B cell (primary cell): ENCODE measurements at places on chromosomes 2 and 18. TPM values are rescaled to one million over a fixed set of nuclear protein-coding genes. Genes with fewer than 3 reads are reported as not detected.

GRCh38 chr18:58851856-58852255 lies 12.8 kb upstream of the ZNF532 start:
- H3K36me3 ChIP-seq, result no peaks in the 10 kb centered on the region
- H3K4me3 ChIP-seq, result no peak overlapping the region
- peaks cover 12% of the 10 kb centered on the region for H3K4me1 ChIP-seq
- no peak for DNase-seq
- H3K27ac ChIP-seq, result no peak overlapping the region
- H3K27me3 ChIP-seq, result peaks cover 19% of the 10 kb centered on the region

- H3K27ac ChIP-seq, result no peak overlapping the region
- H3K4me1 ChIP-seq, result no peaks in the 10 kb centered on the region
- no peak for DNase-seq
- H3K36me3 ChIP-seq, result no peaks in the 10 kb centered on the region
- H3K4me3 ChIP-seq, result no peak overlapping the region
Observed at GRCh38 chr2:241895712-241896641, 26.4 kb downstream of the RTP5 start.

- H3K4me1 ChIP-seq, result no peaks in the 10 kb centered on the region
- DNase-seq, result no peak
- H3K27ac ChIP-seq, result no peak overlapping the region
- H3K4me3 ChIP-seq, result no peak overlapping the region
Observed at GRCh38 chr18:32358075-32358474, 112.6 kb downstream of the GAREM1 start.

GRCh38 chr18:70578480-70578879 lies 289.6 kb downstream of the SOCS6 start:
- no peaks in the 10 kb centered on the region for H3K36me3 ChIP-seq
- no peaks in the 10 kb centered on the region for H3K4me1 ChIP-seq
- no peaks in the 10 kb centered on the region for H3K27me3 ChIP-seq
- no peak for DNase-seq
- no peak overlapping the region for H3K4me3 ChIP-seq

ABCB11 gene
- total RNA-seq, result not detected in 2 replicates

- no peaks in the 10 kb centered on the region for H3K4me1 ChIP-seq
- DNase-seq, result no peak
- no peak overlapping the region for H3K27ac ChIP-seq
- H3K36me3 ChIP-seq, result peaks cover 2% of the 10 kb centered on the region
- no peak overlapping the region for H3K4me3 ChIP-seq
- no peaks in the 10 kb centered on the region for H3K27me3 ChIP-seq
Observed at GRCh38 chr2:171837736-171838135, 56.3 kb downstream of the SLC25A12 start.

GRCh38 chr2:67130531-67131256 lies 266.4 kb upstream of the ETAA1 start:
- no peaks in the 10 kb centered on the region for H3K27me3 ChIP-seq
- H3K36me3 ChIP-seq, result no peaks in the 10 kb centered on the region
- DNase-seq, result no peak
- no peaks in the 10 kb centered on the region for H3K4me1 ChIP-seq
- H3K4me3 ChIP-seq, result no peak overlapping the region

DNA sequence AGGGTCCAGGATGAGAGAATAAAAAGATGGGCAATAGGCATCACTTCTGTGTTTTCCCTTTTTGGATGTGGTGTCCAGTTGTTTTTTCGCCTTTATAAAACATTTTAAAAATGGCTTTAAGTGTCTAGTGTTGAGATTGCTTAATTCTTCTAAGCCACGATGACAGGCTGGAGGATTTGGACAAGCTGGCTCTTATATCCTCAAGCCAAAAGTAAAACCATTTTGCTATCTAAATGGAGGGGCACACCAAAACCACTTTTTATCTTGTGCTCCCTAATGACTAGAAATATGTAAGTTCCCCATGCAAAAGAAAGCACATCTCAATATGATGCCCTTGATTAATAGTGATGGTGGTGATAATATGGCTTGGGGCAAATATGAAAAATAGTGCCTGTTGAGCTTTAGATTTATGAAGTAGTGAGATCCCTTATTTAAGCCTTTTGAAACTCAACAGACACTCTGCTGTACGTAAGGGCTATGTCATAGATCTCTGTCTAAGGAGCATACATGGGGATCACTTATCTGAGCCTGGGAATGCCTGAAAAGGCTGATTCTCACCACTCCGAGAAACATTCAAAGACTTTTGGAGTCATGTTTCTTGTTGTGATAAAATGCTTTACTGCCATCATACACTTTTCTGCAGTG lies 185.5 kb downstream of the KCNS3 start:
- H3K27ac ChIP-seq, result no peak overlapping the region
- no peaks in the 10 kb centered on the region for H3K4me1 ChIP-seq
- DNase-seq, result no peak
- no peak overlapping the region for H3K4me3 ChIP-seq
- H3K36me3 ChIP-seq, result no peaks in the 10 kb centered on the region
- H3K27me3 ChIP-seq, result no peaks in the 10 kb centered on the region

DNA sequence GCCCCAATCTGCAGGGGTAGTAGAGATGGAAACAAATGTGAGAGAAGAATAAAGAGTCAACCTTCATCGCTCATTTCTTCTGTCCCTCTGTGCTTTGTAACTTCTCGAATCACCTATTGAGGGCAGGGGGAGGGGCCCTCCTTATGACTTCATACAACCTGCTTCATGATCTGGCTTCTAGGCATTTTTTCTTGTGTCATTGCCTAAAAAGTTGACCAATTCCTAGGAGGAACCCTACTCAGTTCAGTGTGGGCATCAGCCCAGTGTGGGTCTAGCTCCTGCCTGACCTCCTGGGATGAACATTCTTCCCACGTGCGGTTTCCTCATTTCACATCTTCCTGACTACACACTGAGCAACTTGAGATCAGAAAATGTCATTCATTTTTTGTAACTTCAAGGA lies 46.3 kb upstream of the CREB1 start:
- H3K27ac ChIP-seq, result no peak overlapping the region
- no peak for DNase-seq
- H3K4me3 ChIP-seq, result no peak overlapping the region
- H3K27me3 ChIP-seq, result no peaks in the 10 kb centered on the region
- H3K4me1 ChIP-seq, result peaks cover 19% of the 10 kb centered on the region

MORN2 gene
- total RNA-seq, result 2.3 and 3.9 TPM in 2 replicates

DNA sequence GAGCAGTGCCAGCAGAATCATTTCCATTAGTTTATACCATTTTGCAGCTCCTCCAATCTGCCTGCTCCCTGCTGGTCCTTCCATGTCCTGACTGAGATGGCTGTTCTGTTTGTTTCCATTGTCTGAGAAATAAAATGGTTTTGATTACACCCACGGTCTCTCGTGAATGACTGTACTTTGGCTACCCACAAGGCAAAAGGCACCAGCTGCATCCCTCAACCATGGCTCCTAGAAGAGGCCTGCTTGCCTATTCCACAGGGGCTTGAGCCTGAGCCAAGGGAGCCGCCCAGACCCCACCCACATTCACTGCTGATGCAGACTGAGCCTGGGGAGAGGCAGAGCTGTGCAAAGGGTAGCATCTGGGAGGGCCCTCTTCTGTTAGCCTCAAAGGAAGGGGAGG lies 31.2 kb downstream of the MARCHF4 start:
- peaks cover 7% of the 10 kb centered on the region for H3K27me3 ChIP-seq
- no peaks in the 10 kb centered on the region for H3K36me3 ChIP-seq
- no peak for DNase-seq
- no peak overlapping the region for H3K27ac ChIP-seq

CRYBA2 gene
- total RNA-seq, result not detected in 2 replicates

GRCh38 chr2:238845583-238846377 lies 2.1 kb upstream of the TWIST2 start:
- H3K27me3 ChIP-seq, result peaks cover 37% of the 10 kb centered on the region
- H3K27ac ChIP-seq, result no peak overlapping the region
- no peaks in the 10 kb centered on the region for H3K4me1 ChIP-seq
- H3K36me3 ChIP-seq, result no peaks in the 10 kb centered on the region
- no peak for DNase-seq

GRCh38 chr2:152875701-152876695 lies 157.6 kb downstream of the ARL6IP6 start:
- no peak overlapping the region for H3K27ac ChIP-seq
- no peak overlapping the region for H3K4me3 ChIP-seq
- H3K36me3 ChIP-seq, result no peaks in the 10 kb centered on the region
- no peak for DNase-seq

ASB18 gene
- not detected in 2 replicates for total RNA-seq

GRCh38 chr2:75007819-75008218 lies 49.4 kb downstream of the POLE4 start:
- no peak overlapping the region for H3K4me3 ChIP-seq
- no peaks in the 10 kb centered on the region for H3K27me3 ChIP-seq
- no peaks in the 10 kb centered on the region for H3K36me3 ChIP-seq
- H3K27ac ChIP-seq, result no peak overlapping the region
- no peak for DNase-seq
- no peaks in the 10 kb centered on the region for H3K4me1 ChIP-seq

CTAGE1 gene
- total RNA-seq, result not detected in 2 replicates

DNA sequence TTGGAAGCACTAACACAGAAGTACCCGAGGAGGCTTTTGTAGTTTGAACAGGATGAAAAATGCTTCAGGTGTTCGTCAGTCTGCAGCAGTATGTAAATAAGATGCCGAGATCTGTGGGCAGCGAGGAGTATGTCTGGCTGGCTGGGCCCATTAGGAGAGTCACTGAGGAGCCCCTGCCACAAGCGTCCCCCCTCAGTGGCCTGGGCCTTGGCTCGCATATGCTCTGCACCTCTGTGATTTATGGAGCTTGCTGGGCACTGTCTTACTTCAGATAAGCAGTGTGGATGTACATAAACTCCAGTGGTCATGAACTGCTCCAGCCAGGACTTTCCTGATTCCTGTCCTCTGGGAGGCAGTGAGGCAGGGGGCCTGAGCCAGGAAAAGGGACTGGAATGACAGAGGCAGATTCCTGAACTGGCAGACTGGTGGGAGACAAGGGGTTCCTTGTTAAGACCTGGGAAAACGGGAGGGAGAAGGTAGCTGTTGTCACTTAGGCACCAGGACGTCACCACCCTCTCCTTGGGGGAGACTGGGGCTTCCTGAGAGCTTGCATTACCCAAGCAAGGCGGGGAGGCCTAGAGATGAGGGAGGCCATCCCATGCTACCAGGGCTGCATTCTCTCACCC lies 46.0 kb downstream of the CELF4 start:
- H3K27me3 ChIP-seq, result peaks cover 6% of the 10 kb centered on the region
- DNase-seq, result no peak
- H3K27ac ChIP-seq, result no peak overlapping the region
- no peak overlapping the region for H3K4me3 ChIP-seq
- no peaks in the 10 kb centered on the region for H3K4me1 ChIP-seq

TRMT61B gene
- 20.3 and 23.0 TPM in 2 replicates for total RNA-seq

- no peaks in the 10 kb centered on the region for H3K36me3 ChIP-seq
- H3K4me3 ChIP-seq, result peak overlapping the region; percentile 53
- H3K4me1 ChIP-seq, result peaks cover 18% of the 10 kb centered on the region
- peak; percentile 39 for DNase-seq
- no peak overlapping the region for H3K27ac ChIP-seq
Observed at GRCh38 chr2:234950730-234951663, 820 bp upstream of the SH3BP4 start.

DPY30 gene
- total RNA-seq, result 42.0 and 43.4 TPM in 2 replicates

ERICH2 gene
- total RNA-seq, result not detected in 2 replicates

- no peaks in the 10 kb centered on the region for H3K36me3 ChIP-seq
- no peaks in the 10 kb centered on the region for H3K4me1 ChIP-seq
- H3K4me3 ChIP-seq, result no peak overlapping the region
- H3K27me3 ChIP-seq, result no peaks in the 10 kb centered on the region
Observed at GRCh38 chr2:152826581-152827279, 108.3 kb downstream of the ARL6IP6 start.

DNA sequence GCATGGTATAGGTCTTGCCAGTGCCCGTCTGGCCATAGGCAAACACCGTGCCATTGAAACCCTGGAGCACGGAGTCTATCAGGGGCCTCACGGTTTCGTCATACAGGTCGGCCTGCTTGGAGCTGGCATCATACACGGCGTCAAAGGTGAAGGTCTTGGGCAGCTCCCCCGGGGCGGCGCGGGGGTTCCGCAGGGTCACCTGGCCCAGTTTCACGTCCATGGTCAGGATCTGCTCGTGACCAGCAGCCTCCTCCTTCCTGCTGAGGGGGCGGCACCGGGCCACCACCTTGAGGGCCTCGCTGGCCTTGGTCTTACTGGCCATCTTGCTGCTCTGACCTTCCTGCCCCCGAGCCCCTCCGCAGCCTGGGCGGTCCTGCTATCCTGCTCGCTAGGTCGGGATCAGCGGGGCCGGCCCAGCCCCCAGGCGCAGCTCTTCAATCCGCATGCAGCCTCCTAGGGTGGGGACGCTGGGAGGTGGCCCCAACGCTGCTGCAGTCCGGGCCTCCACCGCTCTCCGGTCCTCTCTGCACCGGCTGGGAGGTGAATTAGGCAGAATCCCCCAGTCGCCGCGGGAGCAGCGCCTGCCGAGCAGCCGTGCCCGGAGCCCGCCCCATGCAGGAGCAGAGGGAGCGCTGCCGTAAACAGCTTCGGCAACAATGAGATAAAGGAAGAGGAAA lies 563 bp downstream of the KIF3C start:
- H3K27me3 ChIP-seq, result peaks cover 3% of the 10 kb centered on the region
- peak overlapping the region; percentile 71 for H3K4me3 ChIP-seq
- DNase-seq, result peak; percentile 23
- no peaks in the 10 kb centered on the region for H3K36me3 ChIP-seq
